ENCODE measurements at places on chromosomes 16 and 17.

DNA sequence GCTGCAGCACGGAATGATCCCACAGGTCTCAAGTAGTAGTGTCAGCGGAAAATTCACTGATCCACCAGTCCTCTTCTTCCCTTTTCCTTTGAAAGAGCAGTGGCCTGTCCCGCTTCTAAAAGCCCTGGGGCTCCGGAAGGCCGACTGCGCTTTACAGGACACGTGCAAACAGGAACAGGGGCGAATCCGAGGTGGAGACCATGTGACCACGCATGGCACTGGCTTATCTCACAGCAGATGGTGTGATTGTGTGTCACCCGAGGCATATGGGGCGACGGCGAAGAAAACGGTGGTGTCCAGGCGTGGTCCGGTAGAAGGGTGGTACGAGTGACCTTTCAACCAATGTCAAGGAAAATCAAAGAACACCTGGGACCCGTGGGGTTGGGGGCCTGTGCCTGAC is 12.0 kb upstream of the KCNJ18 start:
- DNase-seq, result no peak

DNA sequence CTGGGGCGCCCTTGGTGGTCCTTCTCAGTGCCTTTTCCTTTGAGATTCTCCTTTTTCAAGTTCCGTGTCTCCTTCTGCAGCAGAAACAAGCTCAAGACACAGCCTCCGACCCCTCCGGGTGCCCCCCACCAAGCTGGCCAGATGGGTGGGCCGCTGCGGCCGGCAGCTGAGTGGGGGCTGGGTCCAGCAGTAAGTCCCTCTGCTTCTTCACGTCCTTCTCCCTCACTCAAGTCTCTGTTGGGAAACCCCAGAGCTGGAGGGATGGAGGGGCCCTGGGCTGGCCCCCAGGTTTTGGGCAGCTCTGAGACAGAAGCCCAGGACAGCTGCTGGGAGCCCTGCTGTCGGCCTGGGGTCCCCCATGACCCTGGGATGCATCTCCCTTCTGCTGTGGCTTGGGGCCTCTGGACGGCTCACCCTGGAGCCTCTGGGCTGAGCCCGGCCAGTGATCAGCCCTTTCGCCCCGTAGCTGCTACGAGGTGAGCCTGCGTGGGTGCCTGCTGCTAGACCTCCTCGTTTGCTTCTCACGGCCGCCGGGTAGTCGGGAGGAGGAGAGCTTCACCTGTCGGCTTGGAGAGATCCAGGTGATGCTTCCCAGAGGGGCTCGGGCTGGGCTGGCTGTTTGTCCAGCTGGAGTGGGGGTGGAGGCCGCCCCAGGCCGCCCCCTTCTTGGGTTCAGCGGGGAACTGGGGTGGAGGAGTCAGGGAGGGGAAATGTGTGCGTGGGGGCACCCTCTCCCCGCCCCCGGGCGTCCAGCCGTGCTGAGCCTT is 10.7 kb downstream of the ENGASE start:
- no peak for DNase-seq

DNA sequence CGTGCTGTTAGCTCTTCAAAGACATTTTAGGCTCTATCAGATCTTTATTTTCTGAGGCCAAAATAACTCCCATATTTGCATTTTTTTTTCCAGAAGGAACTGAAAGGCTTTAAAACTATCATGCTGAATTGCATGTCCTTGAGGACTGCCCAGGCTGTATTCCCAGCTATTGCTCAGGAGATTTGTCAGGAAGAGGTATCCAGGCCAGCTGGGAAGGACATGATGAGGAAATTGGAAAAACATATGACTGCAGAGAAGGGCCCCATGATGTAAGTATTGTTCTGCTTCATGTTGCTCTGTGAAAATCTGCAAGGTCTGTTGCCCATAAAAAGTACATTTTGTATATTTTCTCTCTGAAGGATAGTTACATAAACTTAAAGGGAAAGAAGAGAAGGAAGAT is 5.7 kb downstream of the CDC6 start:
- DNase-seq, result no peak

- no peak for DNase-seq
Observed at GRCh38 chr16:79712276-79712675, 111.7 kb upstream of the MAF start.

DNA sequence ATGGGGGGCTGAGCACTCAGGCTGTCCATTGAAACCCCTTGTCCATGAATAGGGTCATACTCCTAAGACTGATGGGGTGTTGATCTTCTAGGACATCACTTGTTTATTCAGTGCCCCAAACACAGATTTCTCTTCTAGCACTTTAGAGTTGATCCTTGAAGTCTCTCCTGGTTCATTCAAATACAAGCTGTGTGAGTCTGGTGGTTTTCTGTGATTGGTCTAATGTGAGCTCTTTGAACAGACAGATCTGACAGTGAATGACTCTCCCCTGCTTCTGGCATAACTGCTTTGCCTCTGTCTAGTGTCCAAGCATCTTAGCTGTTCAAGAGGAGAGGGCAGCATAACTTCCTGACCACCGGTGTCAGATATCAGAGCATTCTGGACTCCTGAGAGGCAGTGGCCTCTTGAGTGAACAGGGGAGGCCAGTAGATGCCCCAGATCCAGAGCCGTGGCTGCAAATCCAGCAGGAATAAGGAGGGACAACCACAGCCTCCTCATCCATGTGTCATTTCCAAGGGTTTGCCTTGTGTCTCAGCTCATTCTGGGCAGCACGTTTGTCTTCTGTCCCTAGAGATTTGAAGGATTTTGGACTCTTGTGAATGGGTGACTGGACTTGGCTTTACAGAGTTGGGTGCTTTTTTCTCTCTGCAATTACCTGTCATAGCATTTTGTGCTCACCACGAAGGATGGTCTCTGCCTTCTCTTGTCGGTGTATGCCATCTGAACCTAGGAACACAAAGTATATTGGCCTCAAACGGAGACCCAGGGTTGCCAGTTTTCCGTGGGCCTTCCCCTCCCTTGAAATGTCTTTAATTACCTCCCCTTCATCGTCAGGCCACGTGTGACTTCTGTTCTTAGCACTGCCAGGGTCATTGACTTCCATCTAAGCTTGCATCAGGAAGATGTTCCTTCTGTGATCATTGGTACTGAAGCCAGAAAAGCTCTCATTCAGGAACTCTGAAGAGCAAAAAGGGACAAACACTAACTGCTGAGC is 13.9 kb upstream of the CLEC18C start:
- DNase-seq, result no peak

DNA sequence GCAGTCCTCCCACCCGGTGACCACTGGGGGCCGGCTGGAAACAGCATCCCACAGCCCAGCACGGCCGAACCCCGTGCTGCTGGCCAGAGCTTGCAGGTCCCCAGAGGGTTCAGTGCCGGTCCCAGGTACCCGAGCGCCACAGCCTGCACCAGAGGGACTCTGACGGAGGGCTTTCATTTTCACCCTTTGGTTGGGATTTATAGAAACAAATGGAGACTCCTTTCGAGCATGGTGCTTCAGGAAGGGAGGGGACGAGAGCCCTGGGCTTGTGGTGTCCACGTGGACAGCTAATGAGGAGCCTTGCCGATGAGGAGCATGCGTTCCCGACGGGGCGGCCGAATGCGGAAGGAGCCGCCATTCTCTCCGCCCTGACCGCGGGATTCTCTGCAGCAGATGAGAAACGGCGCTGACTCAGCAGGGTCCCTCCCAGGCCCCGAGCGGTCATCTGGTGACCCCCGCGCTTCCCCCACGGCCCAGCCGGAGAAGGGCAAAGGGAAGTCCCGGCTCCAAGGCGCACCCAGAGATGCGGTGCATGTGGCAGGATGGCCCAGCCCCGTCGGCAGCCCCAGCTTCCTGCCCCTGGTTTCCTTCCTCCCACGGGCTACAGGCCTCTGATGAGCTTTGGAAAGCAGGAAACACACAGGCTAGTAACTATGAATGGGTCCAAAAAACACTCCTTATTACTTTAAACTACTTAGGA is 9.8 kb downstream of the SLC38A10 start:
- DNase-seq, result no peak

DNA sequence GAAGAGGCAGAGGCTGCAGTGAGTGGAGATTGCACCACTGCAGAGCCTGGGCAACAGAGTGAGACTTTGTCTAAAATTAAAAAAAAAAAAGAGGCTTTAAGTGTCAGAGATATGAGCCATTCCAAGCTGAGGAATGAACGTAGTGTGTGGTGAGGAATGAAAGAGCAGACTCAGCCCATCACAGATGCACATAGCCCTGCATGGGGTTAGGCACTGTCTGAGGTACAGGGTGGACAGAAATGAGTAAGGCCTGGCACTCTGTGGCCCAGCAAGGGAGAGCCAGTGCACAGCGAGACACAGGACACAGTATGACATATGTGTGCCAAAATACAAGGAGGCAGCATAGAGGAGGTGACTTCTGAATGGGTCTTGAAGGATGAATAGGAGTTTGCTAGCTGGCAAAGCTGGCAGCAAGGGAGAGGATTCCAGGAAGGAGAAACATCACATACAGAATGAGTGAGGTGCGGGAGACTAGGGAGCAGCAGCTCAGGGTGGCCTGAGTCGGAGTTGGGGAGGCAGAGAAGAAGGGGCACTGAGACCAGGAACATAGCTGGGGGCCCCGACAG is 8.7 kb upstream of the ZNF469 start:
- DNase-seq, result no peak

Measured in NCI-H1048 (cell line).